Metanephros (tissue), 2 donors: ENCODE measurements at places on chromosomes 3 and 15. TPM values are rescaled to one million over a fixed set of nuclear protein-coding genes. Genes with fewer than 3 reads are reported as not detected.

GOLGA6B gene
- total RNA-seq = 0.23 TPM

FOXL2 gene
- total RNA-seq = not detected

TM4SF4 gene
- 0.58 TPM for total RNA-seq

MEX3B gene
- 16.7 TPM for total RNA-seq
